ENCODE measurements at places on chromosomes 3 and 15. TPM values are rescaled to one million over a fixed set of nuclear protein-coding genes. Genes with fewer than 3 reads are reported as not detected.

ECE2 gene
- total RNA-seq = 18.7 TPM

IGSF10 gene
- total RNA-seq = 4.8 TPM

PLCB2 gene
- 10.6 TPM for total RNA-seq

LIPC gene
- not detected for total RNA-seq

SPATA12 gene
- total RNA-seq = not detected

PLIN1 gene
- total RNA-seq = under 0.01 TPM

FOXL2NB gene
- total RNA-seq = 0.46 TPM

Data from diencephalon (tissue), 1 donor.